ENCODE measurements at places on chromosomes 3 and 15.

DNA sequence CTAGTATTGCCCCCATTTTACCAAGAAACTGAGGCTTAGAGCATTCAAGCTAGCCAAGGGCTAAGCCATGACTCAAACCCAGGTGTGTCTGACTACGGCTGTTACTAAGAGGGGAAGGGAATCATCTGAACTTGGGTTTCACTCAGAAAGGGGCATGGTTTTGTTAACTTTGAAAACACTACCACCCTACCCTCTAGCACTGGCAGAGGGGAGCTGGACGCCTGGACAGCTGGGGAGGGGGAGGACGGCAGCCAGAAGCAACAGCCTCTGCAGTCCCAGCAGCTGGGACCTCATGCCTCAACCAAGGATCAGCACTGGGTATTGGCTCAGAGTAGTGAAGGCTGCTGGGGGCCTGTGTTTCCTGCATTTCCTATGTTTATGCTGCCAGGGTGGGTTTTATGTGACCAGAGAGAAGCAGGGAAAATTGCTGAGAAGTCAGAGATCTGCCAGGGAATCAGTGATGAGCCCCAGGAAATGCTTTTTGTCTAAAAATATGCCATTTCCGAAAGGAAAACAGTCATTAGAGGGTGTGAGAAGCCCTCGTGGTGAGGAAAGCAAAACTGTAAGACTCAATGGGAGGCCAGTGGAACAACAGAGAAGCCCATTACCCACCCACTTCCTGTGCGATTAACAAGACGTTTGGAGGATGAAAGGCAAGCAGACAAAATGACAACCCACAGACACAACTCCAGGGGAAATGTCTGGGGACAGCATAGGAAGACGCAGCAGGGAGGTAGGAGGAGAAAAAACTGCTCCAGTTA, 41.2 kb downstream of the LIPC start:
- DNase-seq, result no peak

GRCh38 chr15:85929786-85930185, 135.1 kb upstream of the KLHL25 start:
- DNase-seq, result no peak

DNA sequence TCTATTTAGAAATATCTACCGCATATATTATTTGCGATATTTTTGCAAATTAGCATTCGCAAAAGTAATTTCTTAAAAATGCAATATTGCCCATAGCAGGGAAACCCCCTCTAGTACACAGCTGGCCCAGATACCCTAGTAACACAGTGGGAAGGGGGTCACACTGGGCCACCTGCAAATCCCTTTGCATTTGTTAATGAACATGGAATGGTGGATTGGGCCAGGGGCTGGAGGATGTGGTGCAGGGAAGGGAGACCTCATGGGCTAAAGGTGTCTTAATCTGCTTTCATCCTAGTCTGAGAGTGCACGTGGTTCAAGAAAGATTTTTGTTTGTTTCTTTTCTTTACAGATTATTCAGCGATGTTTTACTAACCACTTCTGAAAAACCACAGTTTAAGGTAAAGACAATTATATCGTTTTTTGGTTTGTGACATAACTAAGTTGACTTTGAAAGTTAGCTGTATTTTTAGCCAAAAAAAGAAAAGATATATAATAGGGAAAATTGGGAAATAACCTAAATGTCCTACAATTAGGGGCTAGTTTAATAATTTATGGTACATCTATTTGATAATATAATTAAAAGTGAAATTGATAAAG, 30.0 kb downstream of the PDHB start:
- no peak for DNase-seq

GRCh38 chr15:50487287-50487686, 59.2 kb downstream of the USP50 start:
- DNase-seq, result no peak

GRCh38 chr3:50806031-50806430, 131.3 kb downstream of the DOCK3 start:
- DNase-seq, result no peak

GRCh38 chr3:8732413-8732812, 1.2 kb upstream of the CAV3 start:
- DNase-seq, result no peak

- DNase-seq, result no peak
These were observed 12.1 kb downstream of the TMPRSS7 start for GRCh38 chr3:112046599-112046998.

DNA sequence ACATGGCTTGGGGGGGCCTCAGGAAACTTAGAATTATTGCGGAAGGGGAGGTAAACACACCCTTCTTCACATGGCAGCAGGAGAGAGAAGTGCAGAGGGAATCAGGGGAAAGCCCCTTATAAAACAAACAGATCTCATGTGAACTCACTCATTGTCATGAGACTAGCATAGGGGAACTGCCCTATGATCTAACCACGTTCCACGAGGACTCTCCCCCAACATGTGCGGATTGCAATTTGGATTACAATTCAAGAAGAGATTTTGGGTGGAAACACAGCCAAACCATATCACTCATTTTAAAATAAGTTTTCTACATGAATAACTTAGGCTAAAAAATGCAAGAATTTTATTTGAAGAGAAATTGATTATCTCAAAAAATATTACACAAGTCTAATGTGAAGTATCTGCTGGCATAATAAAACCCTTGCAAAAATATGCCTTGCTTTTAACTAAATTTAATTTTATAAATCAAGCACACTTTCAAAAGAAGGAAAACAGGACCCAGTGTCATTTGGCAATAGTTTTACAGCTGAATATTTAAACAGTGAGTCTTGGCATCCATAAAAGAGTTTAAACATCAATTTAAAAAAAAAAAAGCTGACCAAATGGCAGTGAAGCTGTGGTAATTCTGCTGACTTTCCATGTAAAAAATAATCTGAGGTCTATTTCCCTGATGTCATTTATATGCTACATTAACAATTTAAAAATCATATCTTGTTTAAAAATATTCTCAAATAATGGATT, 1057.2 kb downstream of the NAALADL2 start:
- DNase-seq, result no peak

GRCh38 chr3:110732420-110732819, 339.2 kb upstream of the NECTIN3 start:
- no peak for DNase-seq

GRCh38 chr3:5054098-5054497, 68.0 kb upstream of the ARL8B start:
- no peak for DNase-seq

Measured in GM12891 (cell line).